ENCODE measurements at places on chromosomes 5 and 9. TPM values are rescaled to one million over a fixed set of nuclear protein-coding genes. Genes with fewer than 3 reads are reported as not detected.

- no peak for DNase-seq
- H3K27me3 ChIP-seq = peaks cover 4% of the 10 kb centered on the region
- H3K27ac ChIP-seq = no peak overlapping the region
- H3K4me1 ChIP-seq = peaks cover 20% of the 10 kb centered on the region
These were observed 60.8 kb downstream of the CSF2 start for GRCh38 chr5:132134384-132134783.

GRCh38 chr5:139523635-139524445 is 37.3 kb upstream of the UBE2D2 start:
- H3K4me1 ChIP-seq = peaks cover 2% of the 10 kb centered on the region
- H3K4me3 ChIP-seq = no peak overlapping the region
- H3K27me3 ChIP-seq = no peaks in the 10 kb centered on the region
- no peaks in the 10 kb centered on the region for H3K36me3 ChIP-seq
- H3K27ac ChIP-seq = no peak overlapping the region

- no peak within 1 kb of the TSS for H3K27ac ChIP-seq
- no peaks in the 10 kb centered on the region for H3K36me3 ChIP-seq
- H3K4me3 ChIP-seq = no peak within 1 kb of the TSS
- H3K27me3 ChIP-seq = peaks cover 12% of the 10 kb centered on the region
These were observed at the start of gene HSPB3 for GRCh38 chr5:54455413-54456157. Gene HSPB3 (plus strand): TSS chr5:54455699. CDS start chr5:54455790, 91 bp downstream.

- peaks cover 11% of the 10 kb centered on the region for H3K4me1 ChIP-seq
- no peak for DNase-seq
- peaks cover 42% of the 10 kb centered on the region for H3K27me3 ChIP-seq
These were observed 79.8 kb downstream of the HSD17B3 start for GRCh38 chr9:96222132-96222531.

DNA sequence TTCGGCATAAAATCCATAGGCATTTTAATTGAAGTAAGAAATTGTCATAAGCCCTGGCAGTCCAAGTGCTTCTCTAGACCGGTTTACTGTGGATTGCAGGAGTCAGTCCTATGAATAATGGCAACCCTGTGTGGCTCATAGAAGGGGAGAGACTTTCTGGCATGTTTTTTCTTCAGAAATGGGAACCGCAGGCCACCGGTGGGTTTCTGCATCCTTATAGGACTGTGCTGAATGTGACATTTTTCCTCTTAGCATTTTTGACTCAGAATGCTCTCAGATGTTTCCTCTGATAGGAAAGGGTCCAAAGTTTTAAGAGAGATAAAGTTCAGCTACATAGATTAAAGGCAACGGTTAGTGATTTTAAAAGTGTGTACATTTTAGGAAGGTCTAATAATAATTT is 6.3 kb downstream of the DAPK1 start:
- H3K27me3 ChIP-seq = peaks cover 5% of the 10 kb centered on the region
- H3K27ac ChIP-seq = peak overlapping the region; percentile 78
- H3K36me3 ChIP-seq = peaks cover 10% of the 10 kb centered on the region
- H3K4me3 ChIP-seq = peak overlapping the region; percentile 15
- no peak for DNase-seq

DNA sequence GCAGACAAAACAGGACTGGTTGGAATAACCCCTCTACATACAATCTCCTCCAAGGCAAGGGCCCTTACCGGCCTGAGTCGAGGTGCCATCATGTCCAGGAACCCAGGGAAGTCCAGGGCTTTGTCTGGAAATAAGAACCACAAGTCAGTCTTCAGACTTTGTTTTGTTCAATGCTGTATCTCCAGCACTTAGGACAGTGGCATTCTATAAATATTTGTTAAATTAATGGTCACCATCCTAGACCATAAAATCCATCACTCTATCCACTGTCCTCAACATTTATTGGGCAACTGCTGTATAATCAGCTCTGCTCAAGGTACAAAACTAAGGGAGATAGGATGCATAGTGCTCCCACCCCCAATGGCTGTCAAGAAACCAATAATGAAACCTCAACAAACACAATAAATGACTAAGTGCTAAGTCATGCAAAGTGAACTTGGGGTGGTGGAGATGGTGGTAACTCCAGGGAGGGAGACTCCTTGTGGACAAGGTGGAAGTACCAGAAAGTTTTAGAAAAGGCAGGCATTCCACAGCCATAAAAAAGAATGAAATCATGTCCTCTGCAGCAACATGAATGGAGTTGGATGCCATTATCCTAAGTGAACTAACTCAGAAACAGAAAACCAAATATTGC is 5.0 kb downstream of the RELL2 start:
- no peak overlapping the region for H3K4me3 ChIP-seq
- no peak for DNase-seq

DNA sequence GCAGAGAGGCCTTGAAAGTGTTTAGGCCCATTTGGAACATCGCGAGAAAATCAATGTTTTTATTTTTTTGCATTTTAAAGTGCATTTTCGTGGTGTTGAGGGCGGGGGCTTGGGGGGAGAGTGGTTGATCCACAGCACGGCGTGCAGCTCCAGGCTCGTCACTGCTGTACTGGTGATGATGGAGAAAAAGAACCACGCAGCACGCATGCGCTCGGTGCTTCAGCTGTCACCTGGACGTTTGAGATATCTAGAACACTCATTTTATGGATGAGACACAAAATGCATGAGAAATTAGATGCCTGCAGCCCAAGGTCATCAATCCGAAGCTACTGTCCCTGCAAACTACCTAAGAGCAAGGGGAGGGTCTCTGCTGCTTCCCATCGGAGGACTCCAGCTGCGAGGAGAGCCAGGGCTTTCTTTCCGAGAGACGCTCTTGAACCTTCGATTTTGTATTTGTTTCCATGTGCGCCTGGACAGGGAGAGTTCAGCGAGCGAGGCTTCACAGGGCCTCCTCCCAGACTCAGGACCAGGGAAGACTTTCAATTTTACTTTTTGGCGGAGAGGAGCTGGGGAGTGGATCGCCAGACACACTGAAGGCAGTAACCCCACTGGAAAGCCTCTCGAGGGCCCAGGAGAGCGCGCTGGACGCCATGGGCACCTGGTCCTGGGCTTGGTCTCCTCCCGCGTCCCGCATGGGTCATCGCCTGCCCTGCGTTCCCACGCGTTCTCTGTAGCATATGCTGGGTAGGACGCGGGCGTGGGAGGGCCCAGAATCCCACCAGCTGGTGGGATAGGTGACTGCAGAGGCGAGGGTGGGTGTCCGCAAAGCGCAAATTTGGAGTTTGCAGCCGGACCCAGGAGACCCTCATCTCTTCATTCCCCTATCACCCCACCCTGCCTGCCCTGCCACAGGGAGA is 2.5 kb downstream of the DMRT2 start:
- peaks cover 80% of the 10 kb centered on the region for H3K27me3 ChIP-seq
- peaks cover 12% of the 10 kb centered on the region for H3K36me3 ChIP-seq
- H3K4me1 ChIP-seq = peaks cover 33% of the 10 kb centered on the region
- no peak for DNase-seq
- peak overlapping the region; percentile 33 for H3K4me3 ChIP-seq

Gene TEX48
- total RNA-seq = 0.68 TPM

Gene HAPLN1
- total RNA-seq = not detected

Gene CNTLN
- total RNA-seq = 1.6 TPM
